Central memory CD4-positive, alpha-beta T cell (primary cell): ENCODE measurements at places on chromosomes 12 and 14.

- no peak for DNase-seq
Observed at GRCh38 chr12:27290501-27291168, 42.0 kb upstream of the BMAL2 start.

GRCh38 chr14:73736842-73737241 lies 22.7 kb upstream of the PNMA1 start:
- no peak for DNase-seq

DNA sequence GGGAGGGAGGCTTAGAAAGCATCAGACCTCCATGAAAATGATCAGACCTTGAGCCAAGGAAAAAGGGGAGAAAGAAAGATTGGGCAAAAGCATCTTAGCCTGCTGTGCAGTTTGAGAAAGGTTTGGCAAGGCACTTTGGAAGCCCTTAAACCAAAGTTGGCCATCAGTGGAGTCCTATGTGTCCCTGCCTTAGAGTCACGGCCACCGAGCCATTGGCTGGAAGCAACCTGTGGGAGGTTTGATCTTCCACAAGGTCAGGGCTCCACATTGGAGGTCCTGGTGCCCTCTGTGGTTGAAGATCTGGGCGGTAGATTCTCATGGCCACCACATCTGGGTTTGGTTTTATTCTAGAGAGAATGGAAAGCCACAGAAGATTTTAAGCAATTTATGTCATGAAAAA lies 44.4 kb downstream of the SRRM4 start:
- DNase-seq, result no peak

- no peak for DNase-seq
Observed at GRCh38 chr14:89215531-89215930, 201.5 kb downstream of the FOXN3 start.

GRCh38 chr12:65779091-65779642 lies 45.1 kb upstream of the HMGA2 start:
- no peak for DNase-seq

- no peak for DNase-seq
Observed at GRCh38 chr12:98060411-98060810, 455.0 kb upstream of the TMPO start.

DNA sequence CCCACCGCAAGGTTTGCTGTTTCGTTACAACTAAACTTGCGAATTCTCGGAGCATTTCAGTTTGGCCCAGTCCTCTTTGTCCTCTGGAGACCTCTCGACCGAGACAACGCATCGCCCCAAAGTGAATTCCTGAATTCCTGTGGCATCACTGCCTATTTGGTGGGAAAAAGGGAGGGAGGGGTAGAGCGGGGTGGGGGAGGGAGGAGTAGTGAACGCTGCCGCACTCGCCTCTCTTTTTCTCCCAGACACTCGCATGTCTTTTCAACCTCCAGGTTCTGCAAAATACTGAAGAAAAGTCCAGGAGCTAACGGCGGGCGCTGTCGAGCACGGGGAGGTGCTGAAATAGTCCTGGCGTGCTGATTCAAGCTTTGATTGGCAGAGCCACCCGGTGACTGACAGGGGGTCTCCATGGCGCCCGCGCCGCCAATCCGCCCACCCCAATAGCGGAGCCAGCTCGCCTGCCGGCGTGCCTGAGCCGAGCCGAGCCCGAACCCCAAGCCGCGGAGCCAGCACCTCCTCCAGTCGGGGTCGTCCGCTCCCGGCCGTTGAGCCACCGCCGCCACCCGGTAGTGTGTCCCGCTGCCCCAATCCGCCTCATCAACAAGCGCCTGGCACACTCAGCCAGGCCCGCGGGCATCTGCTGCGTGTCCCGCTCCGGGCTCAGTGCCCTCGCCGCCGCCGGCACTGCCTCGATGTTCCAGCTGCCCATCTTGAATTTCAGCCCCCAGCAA lies at the start of gene SIX6:
TSS of gene SIX6 (plus strand) at position 440 of the 731 bp plus-strand sequence. CDS start at position 693, 253 bp downstream.
- DNase-seq, result no peak

DNA sequence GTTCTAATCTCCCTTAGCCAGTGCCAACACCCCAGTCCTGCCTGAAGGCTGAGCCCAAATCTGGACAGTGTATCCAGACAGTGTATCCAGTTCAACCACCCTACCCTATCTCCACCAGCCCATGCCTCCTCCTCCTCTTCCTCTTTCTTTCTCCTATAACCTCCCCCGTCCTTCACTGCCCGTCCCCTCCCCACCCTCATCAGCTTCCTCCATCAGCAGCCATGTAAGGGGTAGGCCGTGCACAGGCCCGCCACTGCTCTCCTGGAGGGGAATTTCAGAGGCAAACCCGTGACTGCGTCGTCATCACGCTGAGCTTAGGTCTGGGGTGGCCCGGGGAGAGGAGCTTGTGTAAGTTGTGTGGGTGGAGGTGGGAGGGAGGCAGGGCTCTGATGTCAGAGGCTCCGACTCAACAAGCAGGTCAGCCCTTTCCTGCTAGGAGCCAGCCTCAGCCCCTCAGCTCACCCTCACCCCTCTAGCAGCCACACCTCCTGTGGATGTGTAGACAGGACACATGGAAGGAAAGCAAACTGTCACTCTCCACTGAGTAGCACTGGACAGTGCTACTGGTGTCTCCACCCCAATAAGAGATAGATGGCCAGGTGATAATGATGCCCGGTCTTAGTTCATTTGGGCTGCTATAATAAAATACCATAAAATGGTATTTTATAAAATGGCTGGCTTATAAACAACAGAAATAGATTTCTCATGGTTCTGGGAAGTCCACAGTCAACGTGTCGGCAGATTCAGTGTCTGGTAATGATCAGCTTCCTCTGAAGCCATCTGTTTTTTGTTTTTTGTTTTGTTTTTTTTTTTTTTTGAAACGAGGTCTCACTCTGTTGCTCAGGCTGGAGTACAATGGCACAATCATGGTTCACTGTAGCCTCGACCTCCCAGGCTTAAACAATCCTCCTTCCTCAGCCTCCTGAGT lies 50.5 kb downstream of the IRF2BPL start:
- DNase-seq, result peak; percentile 81

DNA sequence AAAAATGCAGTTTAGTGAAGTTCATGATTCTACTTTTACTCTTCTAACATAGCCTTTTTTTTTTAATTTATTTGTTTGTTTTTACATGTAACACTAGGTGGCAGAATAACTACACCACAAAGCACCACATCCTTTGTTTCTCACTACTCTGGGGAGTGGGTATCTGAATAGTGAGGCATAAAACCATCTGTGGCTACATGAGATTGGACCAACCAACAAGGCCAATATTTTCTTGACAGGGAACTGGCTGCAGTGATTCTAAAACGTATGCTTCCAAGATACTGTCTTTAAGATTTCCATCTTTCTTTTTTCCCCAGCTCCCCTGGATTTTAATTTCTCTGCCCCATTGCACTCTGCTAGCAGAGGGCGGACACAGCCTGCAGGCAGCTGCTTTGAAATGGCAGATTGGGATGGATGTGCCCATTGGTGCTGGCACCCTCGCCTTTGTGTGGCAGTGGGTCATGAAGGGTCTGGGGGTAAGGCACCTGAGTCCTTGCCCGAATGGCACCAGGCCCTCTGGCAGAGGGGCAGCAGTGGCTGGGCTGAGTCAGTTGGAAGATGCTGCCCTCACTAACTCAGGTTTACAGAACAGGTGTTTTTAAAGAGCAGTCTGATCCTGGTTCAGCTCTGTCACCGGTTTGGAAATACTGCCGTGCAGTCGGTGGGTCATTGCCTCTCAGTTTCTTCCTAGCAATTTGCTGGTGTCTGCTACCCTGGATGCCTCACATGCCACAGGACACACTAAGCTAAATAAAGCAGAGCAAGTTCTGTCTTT lies 429.1 kb downstream of the RAD51B start:
- DNase-seq, result peak; percentile 50

DNA sequence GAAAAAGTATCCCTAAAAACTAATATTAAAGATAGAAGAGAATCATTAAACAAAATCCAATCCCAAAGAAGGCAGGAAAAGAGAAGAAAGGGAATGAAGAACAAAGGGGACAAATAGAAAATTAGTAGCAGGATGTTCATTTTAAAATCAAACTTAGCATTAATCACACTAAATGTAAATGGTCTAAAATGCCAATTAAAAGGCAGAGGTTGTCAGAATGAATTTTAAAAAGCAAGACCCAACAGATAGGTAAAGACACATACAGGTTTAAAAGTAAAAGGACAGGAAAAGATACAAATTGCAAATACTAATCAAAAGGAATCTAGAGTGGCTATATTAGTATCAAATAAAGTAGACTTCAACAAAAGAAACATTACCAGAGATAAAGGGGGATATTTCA lies 12.5 kb downstream of the DDHD1 start:
- DNase-seq, result no peak

DNA sequence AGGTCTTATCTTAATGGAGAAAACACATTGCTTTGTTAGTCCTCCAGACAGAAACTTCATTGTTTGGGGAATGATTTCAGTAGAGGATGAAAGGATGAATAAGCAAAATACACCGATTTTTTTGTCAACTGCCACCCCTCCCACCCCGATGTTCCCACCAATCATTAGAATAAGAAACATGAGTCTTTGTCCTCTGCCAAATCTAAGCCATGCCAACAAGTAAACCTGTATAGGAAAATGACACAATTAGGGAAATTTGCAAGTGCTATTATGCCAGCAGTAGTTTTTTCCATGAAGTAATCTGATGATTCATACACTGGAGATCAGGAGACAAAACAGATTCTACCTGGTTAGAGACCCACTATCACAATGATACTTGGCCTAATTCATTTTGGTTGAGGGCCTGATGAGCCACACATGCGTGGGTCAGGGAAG lies 35.9 kb downstream of the FLRT2 start:
- DNase-seq, result no peak

DNA sequence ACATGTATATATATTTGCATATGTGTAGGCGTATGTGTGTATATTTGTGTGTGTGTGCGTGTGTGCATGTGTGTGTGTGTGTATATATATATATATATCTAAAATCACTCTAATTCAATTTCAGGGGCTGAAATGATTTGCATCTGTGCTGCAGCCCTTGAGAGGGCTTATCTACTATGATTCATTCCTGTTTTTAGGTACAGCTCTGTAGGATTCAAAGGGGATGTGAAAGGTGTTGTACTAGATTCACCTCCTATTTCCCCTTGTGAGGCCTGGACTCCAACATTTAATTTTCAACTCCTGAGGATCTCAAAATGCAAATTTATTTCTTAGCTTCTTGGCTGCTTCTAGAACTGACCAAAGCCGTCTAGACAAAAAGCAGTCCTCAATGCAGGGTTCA lies 11.1 kb downstream of the ERP27 start:
- no peak for DNase-seq

- DNase-seq, result no peak
Observed at GRCh38 chr12:25958428-25959070, at the start of gene RASSF8. Gene RASSF8, plus strand, starts transcription at chr12:25958682. Its CDS starts 96,662 bp downstream, at chr12:26055344.

GRCh38 chr12:43158126-43158525 lies 393.9 kb downstream of the ADAMTS20 start:
- no peak for DNase-seq

- peak; percentile 60 for DNase-seq
Observed at GRCh38 chr14:64762044-64763034, 58.1 kb downstream of the PLEKHG3 start.

- DNase-seq, result no peak
Observed at GRCh38 chr12:131047789-131048610, 94.3 kb downstream of the ADGRD1 start.

DNA sequence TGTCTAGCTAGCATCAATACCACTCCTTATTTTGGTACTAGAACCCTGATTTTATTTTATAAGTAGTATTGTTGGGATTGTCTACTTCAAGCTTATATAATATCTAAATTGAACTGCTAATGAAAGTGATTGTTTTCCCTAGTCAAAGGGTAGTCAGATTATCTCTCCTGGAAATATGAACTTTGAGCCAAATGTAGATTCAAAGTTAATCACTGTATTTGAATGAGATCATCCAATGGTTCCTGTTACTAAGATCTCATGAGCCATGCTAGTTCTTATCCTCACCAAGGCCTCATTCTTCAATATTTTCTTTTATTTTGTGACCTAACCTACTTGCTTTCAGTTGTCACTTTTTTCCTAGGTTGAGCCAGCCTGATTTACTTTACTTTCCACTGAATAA lies 276.7 kb downstream of the RASSF9 start:
- DNase-seq, result no peak

DNA sequence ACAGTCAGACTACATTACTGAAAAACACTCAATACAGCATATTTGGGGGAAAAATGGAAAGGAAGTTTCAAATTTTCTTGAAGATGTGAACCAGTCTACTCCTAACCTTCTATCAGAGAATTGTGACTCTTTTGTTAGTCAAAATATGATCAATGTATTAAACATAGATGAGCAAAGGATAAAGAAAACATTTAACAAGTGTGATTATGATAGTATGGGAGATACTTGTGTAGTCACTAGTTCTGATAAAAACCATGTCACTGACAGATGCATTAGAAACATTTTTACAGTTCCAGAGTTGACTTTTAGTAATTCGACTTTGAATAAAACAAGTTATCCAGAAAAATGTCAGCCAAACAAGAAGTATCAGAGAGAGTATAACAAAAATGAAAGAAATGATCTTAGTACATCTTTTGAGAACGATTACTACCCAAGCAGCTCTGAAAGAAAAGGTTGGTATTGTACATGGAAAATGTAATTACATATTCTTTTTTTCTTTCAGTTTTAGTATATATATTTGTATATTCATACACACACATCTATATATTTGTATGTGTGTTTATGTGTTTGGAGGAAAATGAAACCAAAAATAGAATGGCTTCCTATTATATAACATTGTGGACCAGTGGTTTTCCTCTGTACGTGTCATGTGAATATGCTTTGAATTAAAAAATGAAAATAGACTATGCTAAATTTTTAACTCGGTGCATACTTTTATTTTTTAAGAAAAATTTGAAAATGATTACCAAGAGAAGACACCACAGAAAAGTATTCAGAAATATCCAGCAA lies 63.3 kb upstream of the ABCD2 start:
- DNase-seq, result peak; percentile 61

DNA sequence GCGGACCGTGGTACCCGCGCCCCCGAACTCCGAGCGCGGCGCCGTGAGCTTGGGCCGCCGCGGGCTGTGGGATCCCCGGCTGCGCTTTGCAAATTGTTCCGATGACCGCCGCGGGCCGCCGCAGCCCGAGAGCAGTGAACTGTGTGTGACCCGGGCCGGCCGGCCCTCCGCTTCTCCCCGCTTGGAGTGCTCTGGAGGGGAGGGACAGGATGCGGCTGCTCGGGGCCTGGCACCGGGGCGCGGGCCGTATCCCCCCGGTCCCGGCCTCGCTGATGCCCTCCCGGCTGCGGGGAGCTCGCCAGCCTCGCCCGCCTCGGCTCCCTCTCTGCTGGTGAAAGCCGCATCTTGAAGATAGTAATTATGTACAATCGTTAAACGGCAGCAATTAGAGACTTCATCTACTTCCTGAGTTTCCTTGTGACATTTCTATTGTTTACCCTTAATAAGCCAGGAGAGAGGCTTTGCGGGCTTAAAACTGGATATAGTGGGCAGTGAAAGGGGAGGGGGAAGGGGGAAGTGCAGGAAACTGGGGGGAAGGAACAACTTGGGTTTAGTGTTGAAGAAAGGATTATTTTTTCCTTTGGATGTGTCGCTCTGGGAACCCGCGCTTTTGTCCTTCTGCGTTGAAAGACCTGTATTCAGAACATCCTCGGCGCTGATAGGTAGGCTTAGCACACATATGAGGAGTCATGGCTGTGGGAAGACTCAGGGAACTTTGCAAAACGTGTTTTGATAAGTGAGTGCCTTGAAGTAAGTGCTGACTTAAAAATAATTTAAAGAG lies 1.2 kb downstream of the PELI2 start:
- DNase-seq, result peak; percentile 13
